ENCODE measurements at places on chromosomes 1 and 21.

DNA sequence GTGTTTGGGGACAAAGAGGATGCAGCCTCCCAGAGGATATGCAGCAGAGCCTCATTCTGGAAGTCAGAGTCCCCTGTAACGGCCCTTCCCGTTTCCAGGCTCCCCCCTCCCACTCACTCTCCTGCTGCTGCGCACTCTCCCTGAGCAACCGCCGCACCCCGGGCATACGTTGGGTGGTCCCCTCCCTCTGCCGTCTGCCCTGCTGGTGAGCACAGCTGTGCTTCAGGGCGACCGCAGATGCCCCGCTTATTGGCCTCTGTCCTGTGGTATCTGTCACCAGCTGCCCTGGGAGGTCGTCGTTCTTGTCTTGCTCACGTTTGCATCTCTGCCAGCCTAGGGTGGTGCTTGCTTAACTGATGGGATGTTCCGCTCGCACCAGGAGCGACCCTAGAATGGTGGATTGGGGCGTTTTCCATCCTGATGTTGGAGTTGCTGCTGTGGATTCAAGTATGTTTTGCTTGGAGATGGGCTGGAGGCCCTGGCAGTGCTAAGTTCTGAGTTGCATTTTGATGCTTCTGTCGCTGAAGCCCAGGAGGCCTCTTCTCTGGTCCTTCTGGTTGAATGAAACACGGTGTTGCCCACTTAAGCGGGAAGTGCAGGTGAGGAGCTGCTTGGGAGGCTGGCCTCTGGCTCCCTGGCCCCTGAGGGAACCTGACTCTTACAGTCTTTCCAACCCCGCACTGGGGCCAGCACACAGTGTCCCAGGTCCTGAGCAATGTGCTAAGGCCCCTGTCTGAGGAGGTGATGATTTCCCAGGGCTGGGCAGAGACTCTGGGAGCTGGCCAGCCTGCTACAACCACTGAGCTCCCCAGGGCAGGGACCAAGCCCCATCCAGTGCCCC, 3.2 kb downstream of the TMEM201 start:
- DNase-seq, result no peak

DNA sequence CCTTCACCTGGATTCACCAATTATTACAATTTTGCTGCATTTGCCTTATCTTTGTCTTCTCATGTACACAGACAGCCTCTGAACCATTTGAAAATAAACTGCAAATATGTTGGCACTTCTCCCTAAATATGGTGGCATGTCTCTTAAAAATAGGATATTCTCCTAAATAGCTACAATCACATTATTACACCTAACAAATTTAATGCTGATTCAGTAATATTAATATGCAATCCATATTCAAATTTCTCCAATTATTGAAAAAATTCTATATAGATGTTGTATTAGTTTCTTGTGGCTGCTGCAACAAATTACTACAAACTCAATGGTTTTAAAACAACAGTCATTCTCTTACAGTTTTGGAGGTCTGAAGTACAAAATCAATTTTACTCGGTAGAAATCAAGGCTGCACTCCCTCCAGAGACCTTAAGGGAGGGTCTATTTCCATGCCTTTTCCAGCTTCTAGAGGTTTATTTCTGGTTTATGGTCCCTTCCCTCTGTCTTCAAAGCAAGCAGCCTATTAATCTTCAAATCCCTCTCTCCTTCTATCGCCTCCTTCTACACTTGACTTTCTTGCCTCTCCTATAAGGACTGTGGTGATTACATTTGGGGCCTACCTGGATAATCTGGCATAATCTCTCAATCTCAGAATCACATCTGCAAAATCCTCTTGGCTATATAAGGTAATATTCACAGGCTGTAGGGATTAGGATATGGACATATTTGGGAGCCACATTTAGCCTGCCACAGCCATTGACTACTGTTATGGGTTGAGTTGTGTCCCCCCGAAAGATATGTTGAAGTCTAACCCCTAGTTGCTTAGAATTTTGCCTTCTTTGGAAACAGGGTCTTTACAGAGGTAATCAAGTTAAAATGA, 52.5 kb upstream of the BOLA1 start:
- DNase-seq, result no peak

GRCh38 chr1:7584643-7585042, 186.5 kb upstream of the VAMP3 start:
- no peak for DNase-seq

DNA sequence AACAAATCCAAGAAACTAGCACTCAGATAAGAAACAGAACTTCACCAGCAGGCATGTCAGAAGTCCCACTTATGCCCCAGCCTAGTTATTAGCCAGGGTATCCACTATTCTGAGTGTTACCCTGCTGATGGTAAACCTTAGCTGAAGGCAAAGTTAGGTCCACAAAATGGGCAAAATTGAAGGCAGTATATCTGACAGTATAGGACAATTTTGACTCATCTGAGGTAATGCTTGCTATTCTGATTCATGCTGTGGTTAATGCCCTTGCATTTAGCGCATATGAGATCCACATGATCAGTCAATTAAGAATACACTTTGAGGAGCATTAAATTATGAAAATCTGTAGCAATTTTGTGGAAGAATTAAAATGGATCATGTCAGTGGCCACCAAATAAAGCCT, 15.1 kb downstream of the IFI44 start:
- DNase-seq, result no peak

DNA sequence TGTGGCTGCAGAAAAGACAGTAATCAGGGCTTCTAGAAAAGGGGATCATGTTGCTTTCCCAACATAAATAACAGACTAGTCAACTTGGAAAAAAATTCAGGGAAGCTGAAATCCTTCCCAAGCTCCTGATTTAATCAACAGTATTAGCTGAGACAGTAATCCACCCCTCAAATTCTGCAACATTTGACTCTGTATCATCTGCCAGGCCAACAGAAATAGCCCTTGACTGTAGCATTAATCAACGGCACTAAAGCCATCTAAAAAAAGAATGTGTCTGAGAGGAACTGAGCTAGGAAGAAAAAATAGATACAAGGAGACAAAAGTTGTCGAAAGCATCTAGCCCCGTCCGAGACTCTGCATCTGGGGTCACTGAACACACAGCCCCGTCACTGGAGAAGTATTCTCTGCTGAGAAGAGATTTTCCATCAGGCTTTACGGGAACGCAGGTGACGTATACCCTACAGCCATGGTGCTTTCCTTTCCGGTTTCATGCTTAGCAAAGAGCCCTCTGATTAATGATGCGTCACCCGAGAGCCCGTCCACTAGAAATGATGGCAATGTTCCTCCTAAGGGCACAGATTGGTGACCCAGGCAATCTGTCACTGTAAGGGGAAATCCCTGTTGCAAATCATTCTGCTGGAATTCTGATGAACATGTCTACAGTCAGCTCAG, 42.1 kb upstream of the TP53BP2 start:
- no peak for DNase-seq

GRCh38 chr1:209411491-209411929, 172.0 kb upstream of the CAMK1G start:
- no peak for DNase-seq

GRCh38 chr1:36225283-36225899, 1.1 kb downstream of the THRAP3 start:
- no peak for DNase-seq

DNA sequence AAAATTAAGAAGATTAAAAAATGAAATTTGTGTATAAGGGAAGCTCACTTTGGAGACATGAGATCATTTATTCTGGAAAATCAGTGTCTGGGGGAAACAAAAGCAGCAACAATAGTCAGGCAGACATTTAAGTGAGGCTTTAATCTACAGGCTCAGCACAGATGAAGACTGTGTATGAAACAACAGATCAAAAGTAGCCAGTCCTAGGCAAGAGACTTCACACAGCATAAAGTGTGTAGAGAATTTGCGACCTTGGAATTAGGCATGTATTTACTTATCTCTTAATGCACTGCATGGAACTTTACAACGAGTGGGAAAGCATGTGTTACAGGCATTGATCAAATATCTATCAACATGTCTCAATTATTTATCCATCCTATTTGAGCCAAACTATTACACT, 1099.9 kb downstream of the PLA2G4A start:
- DNase-seq, result no peak

DNA sequence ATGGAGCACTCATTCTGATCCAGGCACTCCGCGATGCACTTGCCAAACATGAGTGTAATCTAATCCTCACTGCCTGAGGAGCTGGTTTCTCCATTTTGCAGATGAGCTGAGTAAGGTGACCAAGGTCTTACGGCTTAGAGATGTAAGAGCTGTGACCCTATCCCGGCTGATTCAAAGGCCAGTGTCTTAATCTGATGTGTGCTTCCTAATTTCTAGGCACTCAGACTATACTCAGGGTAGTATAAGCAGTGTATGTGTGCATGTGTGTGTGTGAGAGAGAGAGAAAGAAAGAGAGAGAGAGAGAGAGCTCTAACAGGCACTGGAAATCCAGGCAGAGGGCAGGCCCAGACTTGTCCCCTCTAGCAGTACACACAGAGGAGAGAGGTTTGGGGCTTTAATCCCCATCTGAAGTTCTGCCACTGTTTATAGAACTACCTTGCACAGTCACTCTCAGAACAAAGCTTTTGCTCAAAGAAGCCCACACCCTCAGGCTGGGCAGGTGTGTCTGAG, 188.2 kb downstream of the ZBTB18 start:
- no peak for DNase-seq

DNA sequence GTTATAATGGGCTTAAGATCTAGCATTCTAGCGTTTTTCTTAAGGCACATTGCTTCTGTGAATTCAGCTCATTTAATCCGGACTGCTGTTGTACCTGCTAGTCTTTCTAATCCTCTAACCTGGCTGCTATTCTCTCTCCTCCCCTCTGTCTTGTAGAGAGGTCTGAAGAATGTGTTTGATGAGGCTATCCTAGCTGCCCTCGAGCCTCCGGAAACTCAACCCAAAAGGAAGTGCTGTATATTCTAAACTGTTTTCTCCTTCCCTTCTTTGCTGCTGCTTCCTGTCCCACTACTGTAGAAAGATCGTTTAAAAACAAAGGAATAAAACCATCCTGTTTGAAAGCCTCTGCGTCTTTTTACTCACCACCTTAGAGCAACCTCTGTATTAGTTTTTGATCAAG, 37.3 kb downstream of the CDC42 start:
- DNase-seq, result no peak

DNA sequence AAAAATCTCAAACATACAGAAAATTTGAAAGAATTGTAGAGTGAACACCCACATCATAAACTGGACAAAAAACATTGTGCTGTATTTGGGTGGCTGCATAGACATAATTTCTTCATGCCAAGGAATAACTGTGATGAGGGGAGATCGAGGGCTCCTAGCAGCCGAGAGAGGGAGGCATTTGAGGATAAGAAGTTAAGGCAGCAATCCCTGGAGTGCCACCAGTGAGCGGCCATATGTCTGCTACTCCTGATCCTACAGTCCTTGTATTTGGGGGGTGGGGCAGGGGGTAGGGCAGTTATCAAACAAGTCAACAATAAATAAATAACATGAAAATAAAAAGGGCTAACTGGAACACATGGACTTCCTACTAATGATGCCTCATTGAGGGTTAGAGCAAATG, 54.5 kb downstream of the ATP5PO start:
- DNase-seq, result no peak

DNA sequence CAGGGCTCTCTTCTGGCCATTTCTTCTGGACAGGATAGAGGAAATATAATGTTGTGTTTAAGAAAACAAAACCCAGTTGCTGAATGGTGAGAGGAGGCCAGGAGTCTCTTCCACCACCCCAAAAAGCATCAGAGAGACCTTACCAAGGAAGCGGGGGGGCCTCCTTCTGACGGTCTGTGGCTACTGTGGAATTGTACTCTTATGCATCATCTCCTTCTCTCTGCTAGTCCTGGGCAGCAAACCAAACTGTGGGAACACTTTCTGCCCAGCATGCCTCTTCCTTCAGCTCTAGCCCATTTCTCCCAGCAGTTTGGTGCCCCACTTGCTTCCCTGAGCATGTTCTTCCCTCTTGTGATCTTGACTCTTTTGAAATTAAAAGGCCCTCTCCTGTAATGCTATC, 157.7 kb downstream of the HHIPL2 start:
- DNase-seq, result no peak

- DNase-seq, result no peak
Observed at GRCh38 chr1:183126000-183126366, 60.1 kb upstream of the LAMC2 start.

GRCh38 chr1:93328809-93329760, 16.6 kb upstream of the DR1 start:
- no peak for DNase-seq

- DNase-seq, result no peak
Observed at GRCh38 chr1:59138402-59138801, 158.5 kb upstream of the FGGY start.

DNA sequence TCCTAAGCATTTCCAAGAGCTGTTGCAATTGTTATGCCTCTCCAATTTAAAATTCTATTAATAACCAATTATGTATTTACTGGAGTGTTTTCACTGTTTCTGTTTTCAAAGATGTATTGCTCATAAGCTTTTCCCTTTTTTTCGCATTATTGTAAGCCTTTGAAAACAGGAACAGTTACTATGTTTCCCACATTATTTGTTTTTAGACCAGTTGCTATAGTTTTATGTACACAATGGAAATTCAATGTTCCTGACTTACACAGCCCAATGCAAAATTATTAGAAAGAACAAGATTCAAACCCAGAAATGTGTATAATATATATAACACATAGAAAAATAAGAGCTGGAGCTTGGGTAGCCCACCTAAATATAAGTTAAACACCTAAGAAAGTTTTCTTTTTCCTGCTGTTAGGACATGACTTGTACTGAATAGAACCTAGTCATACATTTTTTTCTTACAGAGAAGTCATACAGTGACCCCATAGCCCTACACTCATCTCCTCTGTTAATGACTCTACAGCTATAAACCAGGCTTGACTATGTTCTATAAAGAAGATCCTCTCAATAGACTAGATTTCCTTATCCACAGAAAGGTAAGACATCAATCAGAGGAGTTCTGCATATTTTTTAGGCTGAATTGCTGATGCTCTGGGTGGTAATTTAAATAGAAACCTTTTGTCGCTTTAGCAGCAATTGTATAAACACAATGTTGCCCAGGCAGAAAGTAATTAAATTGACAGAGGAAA, 299.6 kb downstream of the USH2A start:
- DNase-seq, result no peak

- no peak for DNase-seq
Observed at GRCh38 chr1:211829343-211830054, 1.1 kb downstream of the LPGAT1 start.

- no peak for DNase-seq
Observed at GRCh38 chr1:178587096-178587495, 74.2 kb downstream of the TEX35 start.

GRCh38 chr1:26259005-26259404, 20.9 kb upstream of the SH3BGRL3 start:
- DNase-seq, result no peak

GRCh38 chr1:235841938-235842545, 24.7 kb downstream of the LYST start:
- DNase-seq, result no peak

DNA sequence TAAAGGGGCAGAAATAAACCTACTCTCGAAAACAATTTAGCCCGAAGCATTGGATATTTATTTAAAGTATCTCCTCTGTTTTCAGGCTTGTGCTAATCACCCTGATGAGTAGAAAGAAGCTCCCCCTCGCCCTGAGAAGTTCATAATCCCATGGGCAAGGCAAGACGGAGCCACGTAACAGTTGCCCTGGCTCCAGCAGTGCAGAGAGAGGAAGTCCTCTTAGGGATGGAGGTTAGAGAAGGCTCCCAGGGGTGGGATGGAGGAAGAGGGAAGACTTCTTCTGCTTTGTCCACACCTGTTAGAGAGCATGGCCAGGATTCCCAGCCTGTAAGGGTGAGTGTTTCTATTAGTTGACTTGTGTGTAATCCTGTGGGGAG, 3.4 kb upstream of the GPR25 start:
- no peak for DNase-seq

Data from CD4-positive, alpha-beta T cell treated with Interleukin-15 for 1 hour (primary cell).